Forelimb muscle (tissue), 1 donor: ENCODE measurements at places on chromosomes 1 and 21. TPM values are rescaled to one million over a fixed set of nuclear protein-coding genes. Genes with fewer than 3 reads are reported as not detected.

- DNase-seq = no peak
Observed at GRCh38 chr1:77282866-77283539, 1.2 kb downstream of the AK5 start.

DNA sequence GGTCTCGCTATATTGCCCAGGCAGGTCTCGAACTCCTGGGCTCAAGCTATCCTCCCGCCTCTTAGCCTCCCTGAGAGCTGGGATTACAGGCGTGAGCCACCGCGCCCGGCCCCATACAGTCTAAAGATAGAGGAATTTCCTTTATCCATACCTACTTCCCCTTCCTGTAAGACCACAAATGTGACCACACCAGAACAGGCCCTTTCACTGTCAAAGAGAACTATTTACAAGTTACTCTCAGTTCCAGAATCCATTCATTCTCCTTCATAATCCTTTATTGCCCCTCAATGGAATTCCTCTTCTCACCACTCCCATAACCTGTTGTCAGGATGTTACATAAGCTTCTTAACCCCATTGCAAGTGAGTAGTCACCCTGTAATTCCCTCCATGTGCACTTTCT lies 26.3 kb upstream of the SLC5A9 start:
- DNase-seq = no peak

GRCh38 chr1:159750621-159751020 lies 30.1 kb upstream of the DUSP23 start:
- no peak for DNase-seq

DNA sequence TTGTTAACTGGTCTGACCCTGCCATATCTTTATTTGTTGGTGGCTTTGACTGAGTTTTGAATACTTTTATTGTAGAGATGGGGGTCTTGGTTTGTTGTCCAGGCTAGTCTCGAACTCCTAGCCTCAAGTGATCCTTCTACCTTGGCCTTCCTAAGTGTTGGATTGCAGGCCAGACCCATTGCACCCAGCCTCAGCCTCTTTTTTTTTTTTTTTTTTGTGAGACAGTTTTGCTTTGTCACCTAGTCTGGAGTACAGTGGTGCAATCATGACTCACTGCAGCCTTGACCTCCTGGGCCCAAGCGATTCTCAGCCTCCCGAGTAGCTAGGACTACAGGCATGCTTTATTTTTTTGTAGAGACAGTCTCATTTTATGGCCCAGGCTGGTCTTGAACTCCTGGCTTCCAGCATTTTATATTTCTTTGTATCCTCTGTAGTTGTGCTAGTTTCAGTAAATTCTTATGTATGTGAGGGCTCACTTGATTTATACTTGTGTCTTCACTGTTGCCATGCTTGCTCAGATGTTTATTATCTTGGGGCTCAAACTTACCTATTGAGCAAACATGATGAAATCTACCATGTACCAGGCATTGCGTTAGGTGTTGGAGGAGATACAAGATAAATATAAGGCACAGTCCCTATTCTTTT lies 24.1 kb downstream of the THRAP3 start:
- no peak for DNase-seq

- DNase-seq = no peak
Observed at GRCh38 chr21:29825936-29826335, 113.9 kb downstream of the GRIK1 start.

GRCh38 chr1:179510038-179510437 lies 65.7 kb downstream of the NPHS2 start:
- DNase-seq = no peak

DNA sequence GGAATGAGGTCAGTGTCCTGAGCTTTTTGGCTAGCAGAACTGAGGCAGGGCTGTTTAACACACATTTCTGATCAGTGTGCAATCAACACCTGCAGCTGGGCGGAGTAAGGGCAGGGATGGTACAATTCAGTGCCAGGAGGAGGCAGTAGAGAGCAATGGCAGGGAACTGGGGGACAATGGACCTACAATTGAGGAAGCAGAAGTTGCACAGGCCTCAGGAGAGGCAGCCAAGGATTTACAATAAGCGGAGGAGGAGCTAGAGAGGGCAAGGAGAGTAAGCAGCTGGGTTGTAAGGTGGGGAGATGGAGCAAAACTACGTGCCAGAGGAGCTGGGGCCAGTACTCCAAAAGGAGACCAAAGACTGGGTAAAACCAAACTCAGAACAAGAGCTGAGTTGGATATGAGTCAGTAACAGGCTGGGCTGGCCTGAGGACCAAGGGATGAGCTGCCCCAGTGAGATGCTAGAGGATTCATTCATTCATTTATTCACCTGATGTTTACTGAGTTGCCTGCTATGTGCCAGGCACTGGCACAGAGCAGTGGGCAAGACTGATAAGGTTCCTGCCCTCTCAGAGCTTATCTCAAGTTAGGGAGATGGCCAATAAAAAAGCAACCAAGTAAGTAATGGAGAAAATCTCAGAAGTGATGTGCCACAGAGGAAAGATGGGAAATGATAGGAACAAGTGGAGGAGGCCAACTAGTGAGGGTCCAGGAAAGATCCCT lies 10.4 kb upstream of the GALE start:
- no peak for DNase-seq

GRCh38 chr1:28308750-28309149 lies 20.1 kb upstream of the MED18 start:
- DNase-seq = no peak

GRCh38 chr1:11664336-11665065 lies 501 bp downstream of the FBXO6 start:
- DNase-seq = no peak

The CDK18 gene
- 8.1 TPM for polyA plus RNA-seq

The FNDC5 gene
- 194 TPM for polyA plus RNA-seq
